ENCODE measurements at places on chromosomes 7 and 10.

DNA sequence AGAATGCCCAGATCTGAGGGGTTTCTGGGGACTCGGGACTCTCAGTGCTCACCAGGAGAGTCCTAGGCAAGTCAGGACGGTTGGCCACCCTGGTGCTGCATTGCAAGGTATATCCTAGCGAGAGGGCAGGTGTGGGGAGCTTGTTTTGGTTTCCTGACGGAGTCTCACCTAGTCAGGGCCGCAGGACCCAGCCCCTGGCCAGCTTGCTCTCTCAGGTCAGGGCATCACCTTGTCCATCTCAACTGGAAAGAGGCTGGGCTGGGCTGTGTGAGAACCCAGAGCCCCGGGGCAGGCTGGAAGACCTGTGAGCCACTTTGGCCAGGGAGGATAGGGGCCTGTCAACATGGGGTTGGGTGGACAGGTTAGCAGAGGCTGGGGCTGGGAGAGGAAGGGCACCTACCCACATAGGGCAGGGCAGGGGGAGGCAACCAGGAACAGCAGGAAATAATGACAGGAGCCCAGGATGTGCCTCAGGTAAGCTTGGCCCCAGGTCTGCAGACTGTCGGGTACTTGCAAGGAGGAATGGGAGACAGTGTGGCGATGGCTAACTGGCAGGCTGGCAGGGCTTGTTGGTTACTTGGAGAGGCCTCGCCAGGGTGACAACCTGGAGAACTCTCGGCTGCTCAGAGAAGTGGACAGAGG lies 31.5 kb downstream of the DNAJB12 start:
- no peak for DNase-seq

DNA sequence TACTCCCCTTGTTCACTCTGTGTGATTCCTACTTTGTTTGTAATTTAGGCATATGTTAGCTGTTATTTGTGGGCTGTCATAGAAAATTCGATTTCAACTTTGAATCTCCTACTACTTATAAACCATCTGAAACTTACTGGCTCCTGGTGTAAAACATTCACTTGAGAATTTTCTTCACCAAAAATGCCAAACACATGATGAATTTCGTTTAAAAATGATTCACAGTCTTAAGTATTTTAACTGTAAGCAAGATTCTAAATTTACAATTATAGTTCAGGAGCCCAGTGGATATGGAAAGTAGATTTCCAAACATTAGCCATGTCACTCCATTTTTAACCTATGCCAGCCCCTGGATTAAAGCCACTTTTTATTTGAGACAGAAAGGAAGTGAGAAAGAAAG lies 3.1 kb downstream of the CPED1 start:
- no peak for DNase-seq

GRCh38 chr7:154409703-154410311 lies 357.6 kb downstream of the DPP6 start:
- no peak for DNase-seq

DNA sequence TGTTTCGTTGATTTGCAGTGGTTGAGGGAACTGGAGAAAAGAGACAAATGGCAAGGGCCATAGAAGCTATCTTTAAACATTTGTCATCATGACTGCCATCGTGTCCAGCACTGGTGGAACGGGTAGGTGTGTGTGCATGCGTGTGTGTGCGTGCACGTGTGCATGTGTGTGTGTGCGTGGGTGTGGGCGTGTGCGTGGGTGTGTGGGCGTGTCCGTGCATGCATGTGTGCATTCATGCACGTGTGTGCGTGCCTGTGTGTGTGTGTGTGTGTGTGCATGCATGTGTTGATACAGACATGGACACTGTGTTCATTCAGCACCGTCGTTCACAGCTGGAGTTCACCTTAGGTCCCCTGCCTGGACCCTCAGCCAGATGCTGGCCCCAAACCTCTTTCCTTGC lies 38.1 kb upstream of the AP5Z1 start:
- no peak for DNase-seq

DNA sequence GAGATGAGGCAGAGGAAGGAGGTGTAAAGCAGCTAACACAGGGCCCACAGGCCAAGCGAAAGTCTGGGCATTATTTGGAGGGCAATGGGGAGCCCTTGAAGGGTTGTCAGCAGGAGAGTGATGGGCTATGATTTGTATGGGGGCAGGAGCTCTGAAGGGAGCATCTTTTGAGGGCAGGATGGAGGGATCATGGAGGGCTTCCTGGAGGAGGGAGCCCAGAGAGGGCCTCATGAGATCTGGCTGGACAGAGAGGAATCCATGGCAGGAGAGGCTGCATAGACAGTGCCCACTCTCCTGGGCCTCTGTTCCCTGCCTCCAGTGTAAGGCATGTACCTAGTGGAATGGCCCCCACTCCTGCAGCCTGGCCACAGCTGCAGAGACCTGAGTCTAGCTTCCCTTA lies 136.6 kb upstream of the PPIF start:
- DNase-seq = no peak

GRCh38 chr7:122133477-122133876 lies 10.6 kb downstream of the AASS start:
- no peak for DNase-seq

DNA sequence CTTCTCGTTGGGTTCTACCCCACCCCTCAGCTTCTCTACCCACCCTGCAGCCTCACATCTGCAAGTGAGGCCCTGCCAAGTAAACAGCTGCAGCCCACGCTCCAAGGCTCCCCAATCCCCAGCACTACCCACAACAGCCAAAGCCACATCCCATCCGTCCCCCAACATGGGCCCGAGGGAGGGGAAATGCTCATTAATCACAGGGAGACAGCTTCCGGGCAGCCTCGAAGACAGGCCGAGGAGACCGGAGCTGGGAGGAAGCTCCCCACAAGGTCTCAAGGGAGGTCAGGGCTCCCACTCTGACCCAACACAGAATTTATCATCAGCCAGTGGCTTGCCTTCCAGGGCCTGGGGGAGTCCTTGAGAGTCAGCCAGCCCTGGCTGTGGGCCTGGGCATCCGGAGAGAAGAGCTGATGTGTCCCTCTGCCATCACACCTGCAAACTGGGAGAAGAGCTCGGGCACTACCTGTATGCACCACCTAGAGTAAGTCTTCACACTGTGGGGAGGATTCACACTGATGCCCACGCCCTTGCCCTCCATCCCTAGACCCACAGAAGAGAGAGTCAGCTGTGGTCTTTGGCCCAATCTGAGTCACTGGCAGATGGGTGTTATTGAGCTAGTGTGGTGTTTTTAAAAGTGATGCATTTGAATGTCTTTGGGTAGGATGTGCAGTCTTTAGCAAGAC lies 115.5 kb upstream of the ZMIZ1 start:
- DNase-seq = no peak

DNA sequence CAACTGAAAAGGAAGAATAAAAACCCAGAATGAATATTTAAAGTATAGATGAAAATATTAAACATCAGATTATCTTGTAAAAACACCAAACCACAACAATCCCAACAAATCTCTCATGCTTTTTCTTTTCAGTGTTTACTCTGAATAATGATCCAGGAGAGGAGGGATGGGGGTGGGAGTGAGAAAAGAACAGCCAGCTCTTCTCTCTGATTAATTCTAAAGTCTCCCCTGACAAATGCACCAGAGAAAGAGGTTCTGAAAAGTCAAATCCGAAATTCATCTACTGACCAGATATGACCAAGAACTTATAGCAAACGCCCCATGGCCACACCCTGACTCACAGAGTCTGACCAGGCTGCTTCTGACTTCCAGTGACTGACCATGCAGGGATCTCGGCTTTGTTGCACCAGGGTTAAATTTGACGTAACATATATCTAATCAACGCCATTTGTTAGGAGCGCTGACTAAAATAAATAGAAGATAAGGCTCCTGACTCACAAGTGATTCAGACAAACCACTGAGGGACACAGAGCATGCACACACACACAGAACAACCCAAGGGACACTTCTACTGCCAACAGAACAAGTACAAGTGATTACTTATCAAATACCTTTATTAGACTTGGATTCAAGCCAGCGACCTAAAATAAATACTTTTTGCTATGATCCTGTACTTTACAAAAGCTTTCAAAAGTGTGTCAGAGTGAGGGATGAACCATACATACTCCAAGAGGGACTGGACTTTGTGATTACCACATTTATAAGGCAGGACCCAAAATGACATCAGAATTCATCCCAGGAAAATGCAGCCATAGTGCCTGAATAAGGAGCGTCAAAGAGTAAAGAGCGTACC lies 9.3 kb upstream of the SPOCK2 start:
- DNase-seq = no peak

DNA sequence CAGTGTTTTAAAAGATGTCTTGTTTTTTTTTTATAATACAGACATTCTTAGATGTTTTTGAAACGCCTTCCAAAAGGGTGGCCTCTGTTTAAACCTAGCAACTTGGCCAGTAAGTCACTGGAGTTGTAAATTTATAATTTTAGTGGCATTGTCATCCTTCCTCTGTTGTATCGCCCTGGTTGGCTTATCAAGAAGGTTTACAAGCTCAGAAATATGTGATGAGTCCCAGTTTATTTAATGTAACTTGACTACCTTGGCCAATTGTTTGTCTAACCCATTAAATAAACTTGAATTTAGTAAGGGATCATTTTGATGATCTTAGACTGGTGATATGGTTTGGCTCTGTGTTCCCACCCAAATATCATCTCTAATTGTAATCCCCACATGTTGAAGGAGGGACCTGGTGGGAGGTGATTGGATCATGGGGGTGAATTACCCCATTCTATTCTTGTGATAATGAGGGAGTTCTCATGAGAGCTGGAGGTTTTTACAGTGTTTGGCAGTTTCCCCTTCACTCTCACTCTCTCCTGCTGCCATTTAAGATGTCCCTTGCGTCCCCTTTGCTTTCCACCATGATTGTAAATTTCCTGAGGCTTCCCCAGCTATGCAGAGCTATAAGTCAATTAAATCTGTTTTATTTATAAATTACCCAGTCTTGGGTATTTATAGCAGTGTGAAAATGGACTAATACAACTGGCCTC lies 13.4 kb upstream of the NT5C3A start:
- DNase-seq = no peak

DNA sequence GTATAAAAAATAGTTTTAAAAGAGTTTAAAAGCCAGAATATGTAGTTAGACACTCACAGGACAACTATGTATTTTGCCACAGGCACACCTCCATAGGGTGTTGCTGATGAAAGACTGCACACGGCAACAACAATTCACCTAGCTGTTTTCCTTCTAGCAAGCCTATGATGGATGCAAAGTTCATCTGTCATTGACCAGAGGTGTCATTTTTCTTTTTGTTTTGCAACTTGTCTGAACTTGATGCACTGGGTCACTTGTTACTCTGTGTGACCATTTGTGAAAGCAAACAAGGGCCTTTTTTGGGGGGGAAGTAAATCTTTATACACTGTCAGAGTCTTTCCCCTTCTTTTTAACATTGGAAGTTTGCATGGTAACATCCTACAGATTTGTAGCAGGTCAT lies 258.0 kb upstream of the SEMA3A start:
- no peak for DNase-seq

GRCh38 chr7:44639671-44640321 lies 33.4 kb downstream of the OGDH start:
- no peak for DNase-seq

DNA sequence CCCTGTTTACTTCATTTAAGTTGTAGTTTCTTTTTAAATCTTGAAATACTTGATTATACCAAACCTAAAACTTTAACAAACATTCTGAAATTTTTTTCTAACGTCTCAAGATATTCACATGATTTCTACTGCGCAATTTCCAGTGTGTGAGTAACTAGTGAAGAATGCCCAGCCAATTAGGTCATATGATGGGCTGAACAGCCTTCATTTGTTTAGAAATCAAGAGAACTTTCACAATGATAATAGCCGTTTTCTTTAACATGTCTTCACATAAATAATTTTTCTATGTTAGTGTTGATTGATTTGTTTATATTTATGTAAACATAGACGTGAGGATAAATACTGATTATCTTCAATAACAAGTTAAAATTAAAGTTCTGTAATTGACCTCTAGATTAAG lies 21.8 kb downstream of the STAM start:
- no peak for DNase-seq

DNA sequence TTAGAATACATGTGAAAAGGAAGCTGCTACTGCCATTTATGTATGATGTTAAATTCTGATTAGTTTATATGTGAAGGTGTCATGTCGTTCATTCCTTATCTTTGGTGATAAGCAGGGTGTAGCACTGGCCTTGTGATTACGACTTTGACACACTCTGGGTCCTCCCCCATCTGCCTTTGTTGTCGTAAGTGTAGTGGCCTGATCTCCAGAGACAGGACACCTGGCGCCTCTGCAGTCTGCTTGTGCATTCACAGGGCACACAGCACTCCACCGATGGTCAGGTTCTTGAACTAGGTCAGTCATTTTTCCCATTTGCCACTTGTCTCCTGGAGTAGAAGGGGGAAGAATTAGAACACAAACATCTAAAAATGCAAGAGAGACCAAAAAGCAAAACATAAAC lies 186.0 kb downstream of the PRKCQ start:
- no peak for DNase-seq

- no peak for DNase-seq
Observed at GRCh38 chr7:158106272-158106671, 481.4 kb downstream of the PTPRN2 start.

DNA sequence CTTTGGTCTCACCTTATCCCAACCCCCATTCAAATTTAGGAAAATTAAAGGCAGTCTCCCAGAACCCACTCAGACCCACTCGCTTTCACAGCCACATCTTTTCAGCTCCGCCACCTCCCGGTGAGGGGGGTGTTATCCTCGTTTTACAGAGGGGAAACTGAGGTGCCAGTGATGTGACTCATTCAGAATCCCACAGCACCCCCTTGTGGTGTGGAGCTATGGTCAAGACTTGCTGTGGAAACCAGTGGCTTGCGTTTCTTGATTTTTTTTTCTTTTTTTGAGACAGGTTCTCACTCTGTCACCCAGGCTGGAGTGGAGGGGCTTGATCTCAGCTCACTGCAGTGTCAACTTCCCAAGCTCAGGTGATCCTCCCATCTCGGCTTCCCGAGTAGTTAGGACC lies 27.6 kb downstream of the SLC35G1 start:
- DNase-seq = peak; percentile 3

DNA sequence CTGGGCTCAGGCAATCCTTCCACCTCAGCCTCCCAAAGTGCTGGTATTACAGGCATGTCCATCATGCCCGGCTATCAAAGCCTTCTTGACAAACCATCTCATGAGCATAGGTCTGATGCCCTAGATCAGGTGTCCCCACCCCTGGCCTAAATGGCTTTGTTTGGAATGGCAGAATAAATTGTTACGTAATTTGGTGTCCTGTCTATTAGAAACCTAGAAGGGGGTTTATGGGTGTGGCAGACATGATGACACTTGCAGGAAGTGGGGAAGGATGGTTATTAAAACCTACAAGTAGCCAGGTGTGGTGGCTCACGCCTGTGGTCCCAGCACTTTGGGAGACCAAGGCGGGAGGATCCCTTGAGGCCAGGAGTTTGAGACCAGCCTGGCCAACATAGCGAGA lies 38.6 kb upstream of the MKLN1 start:
- no peak for DNase-seq
